ENCODE measurements at places on chromosomes 7 and 10.

- DNase-seq = no peak
These were observed 1.2 kb downstream of the BRAF start for GRCh38 chr7:140923358-140924006.

DNA sequence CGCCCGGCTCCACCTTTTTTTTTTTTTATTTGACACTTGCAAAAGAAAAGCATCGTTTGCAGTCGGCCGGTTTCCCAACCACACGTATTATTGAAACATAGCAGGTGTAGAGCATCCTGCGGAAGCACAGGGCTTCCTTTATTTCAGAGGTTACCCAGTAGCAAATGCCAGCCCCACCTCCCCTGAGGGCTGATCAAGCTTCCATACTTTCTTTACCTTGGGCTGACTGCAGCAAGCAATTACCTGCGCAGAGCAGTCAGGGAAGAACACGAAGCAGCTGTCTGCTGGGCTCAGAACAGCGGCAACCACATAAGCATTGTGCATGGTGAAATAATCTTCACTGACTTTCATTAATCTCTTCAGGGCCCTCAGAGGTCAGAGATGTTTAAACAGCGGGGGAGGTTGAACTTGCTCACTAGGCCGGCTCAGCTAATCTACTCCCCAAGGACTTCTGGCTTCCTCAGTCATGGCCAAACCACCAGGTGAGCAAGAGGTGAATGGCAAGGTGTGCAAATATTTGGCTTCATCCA is 784.7 kb upstream of the AUTS2 start:
- no peak for DNase-seq

DNA sequence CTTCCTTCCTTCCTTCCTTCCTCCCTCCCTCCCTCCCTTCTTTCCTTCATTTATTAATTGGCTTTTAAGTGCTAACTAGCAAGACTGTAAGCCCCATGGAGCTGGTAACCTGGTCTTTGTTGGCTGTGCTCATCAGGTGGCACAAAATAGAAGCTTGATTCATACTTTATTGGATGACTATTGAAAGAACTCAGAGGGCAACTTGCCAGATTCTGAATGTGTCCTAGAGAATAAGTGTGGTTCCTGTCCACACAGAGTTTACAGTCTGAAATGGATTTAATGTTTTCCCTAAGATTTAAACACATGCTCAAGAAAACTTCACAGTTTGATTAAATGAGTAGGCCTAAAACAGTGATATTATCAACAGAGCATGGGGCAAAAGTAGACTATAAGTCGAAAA is 3.1 kb upstream of the CACNB2 start:
- DNase-seq = no peak

- DNase-seq = no peak
These were observed 71.2 kb upstream of the FAM20C start for GRCh38 chr7:121002-121785.

- DNase-seq = no peak
These were observed 1137.3 kb downstream of the REEP3 start for GRCh38 chr10:64658528-64658927.

GRCh38 chr7:10973942-10974911 is 555 bp downstream of the PHF14 start:
- DNase-seq = no peak

GRCh38 chr7:33559324-33559710 is 346.0 kb upstream of the BMPER start:
- DNase-seq = no peak

- DNase-seq = no peak
These were observed 89.6 kb downstream of the LCOR start for GRCh38 chr10:96921655-96922054.

DNA sequence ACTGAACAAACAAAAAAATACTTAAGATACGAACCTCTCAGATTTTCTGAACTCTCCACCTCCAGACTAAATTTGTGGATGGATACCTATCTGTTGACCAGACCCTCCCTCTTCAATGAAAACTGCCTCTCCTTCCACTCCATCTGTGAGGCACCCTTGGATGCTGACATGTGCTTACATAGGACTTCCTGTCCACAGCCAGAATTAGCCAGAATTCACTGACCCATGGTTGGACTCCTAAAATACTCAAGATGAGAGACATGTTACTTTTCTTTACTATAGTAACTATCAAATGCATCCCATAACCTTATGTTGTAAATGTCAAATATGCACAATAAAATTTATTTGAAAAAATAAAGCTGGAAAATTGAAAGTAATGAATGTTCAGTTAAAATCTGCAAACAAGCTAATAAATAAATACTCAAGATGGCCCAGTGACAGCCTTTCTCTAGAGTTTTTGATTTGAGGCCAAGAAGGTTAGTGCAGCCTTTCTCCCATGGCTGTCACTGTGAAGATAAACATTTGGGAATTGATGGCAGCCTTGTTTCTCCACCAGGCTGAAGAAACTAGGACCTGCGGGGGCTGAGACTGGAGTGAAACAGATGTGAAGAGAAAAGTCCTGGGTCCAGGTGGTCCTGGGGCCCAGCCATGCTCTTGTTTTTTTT is 287.0 kb downstream of the ZEB1 start:
- DNase-seq = no peak

GRCh38 chr7:81501220-81501619 is 268.6 kb downstream of the HGF start:
- no peak for DNase-seq

GRCh38 chr10:88091490-88092061 is 228.2 kb downstream of the PTEN start:
- peak; percentile 60 for DNase-seq

DNA sequence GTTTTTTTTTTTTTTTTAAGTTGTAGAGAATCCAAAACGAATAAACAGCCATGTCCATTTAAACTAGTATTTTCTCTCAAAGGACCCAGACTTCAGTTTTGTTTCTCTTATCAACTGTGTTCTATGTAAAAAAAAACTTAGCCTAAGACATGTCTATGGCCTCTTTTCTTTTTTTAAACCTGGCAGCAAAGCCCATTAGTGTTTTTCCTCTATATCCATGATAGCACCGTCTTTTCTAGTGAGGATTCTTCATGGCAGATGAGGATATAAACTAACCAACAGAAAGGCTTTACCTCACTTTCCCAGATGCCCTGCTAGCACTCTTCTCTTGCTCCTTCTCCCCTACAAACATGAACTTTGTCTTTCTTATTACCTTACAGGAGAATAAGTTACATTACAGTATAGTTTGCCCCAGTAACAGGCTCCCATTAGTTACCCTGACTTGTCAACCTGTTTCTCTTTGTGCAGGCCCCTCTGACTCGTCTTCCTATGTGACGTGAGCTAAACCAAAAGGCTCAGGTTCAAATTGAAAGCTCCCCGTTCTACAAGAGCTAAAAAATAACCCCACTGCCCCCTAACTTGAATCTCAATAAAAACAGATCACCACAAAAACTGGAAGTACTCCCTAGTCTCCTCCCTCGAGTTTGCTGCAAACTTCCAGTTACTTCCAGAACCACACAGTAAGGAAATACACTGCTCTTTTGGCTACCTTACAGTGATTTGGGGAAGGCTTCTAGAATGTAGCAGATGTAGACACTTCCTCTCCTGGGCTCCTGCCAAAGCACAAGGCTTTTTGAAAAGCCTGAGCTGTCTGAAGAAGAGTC is 20.1 kb downstream of the P4HA1 start:
- DNase-seq = no peak

- DNase-seq = no peak
These were observed 14.9 kb upstream of the DDC start for GRCh38 chr7:50580057-50580456.

DNA sequence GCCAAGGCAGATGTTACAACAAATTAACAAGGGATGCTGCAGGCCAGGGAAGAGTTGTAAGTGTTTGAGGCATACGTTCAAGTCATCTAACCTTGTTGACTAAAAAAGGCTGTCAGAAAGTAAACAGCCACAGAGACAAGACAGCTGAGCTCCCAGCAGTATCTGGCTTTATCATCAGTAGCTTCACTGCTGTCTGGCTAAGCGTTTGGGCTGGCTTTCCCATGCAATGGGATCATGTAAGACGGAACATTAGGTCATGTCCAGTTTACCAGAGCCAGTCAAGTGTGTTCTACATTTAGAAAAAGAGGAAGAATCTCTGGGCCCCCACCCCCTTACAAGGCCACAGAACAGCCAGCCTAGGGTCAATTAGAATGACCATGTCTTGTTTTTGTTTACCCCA is 51.3 kb upstream of the GSAP start:
- DNase-seq = no peak

GRCh38 chr10:127524229-127524628 is 24.9 kb upstream of the NPS start:
- no peak for DNase-seq

DNA sequence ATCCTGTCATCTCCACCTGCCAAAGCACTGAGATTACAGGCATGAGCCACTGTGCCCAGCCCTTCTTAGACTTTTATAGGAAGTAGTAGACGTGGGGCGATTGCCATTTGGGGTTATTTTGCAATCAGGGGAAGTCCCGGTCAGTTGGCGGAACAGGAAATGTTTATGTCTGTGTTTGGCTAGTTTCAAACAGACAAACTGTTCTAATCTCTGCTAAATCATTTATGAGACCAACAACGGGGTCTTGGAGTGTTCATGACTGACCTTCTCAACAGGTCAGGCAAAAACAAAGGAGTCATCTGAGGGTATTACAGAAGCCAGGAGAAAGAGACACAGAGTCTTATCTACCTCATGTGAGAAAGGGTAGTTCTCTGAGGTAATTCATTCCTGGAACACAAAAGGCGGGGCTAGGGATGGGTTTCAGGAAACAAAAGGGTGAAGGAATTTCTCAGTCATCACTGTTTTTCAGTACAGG is 6.6 kb upstream of the TPK1 start:
- DNase-seq = peak; percentile 30

DNA sequence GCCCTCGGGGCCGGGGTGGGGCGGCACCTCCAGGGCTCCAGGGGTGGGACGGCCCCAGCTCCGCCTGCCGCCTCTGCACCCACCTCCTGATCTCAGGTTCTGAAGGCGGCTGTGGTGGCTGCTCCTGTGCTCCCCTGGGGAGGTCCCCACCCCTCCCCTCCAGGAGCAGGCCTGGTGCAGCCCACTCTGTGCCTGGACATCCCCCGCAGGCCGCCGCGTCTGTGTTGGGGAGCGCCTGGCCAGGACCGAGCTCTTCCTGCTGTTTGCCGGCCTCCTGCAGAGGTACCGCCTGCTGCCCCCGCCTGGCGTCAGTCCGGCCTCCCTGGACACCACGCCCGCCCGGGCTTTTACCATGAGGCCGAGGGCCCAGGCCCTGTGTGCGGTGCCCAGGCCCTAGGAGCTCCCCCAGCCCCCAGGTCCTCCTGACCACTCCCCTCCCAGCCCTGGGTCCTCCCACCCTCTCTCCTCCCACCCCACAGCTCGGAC is 5.5 kb downstream of the CYP2W1 start:
- no peak for DNase-seq

DNA sequence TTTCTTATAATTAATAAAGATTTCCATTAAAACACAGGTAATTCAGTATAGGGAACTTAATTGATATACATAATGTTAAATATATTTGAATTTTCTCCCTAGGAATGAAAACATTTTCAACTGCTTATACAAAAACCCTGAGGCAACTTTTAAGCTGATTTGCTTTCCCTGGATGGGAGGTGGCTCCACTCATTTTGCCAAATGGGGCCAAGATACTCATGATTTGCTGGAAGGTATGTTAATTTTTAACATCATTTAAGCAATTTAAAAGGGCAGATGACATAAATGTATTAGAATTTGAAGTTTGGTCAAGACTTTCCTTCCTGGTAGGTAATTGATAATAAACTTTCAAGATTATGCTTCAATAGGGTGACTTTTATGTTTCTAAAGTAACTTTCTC is 5.8 kb downstream of the OLAH start:
- no peak for DNase-seq

GRCh38 chr7:106959753-106960152 is 84.8 kb upstream of the PRKAR2B start:
- no peak for DNase-seq

- DNase-seq = no peak
These were observed 395.6 kb upstream of the ETV1 start for GRCh38 chr7:14385074-14385473.

DNA sequence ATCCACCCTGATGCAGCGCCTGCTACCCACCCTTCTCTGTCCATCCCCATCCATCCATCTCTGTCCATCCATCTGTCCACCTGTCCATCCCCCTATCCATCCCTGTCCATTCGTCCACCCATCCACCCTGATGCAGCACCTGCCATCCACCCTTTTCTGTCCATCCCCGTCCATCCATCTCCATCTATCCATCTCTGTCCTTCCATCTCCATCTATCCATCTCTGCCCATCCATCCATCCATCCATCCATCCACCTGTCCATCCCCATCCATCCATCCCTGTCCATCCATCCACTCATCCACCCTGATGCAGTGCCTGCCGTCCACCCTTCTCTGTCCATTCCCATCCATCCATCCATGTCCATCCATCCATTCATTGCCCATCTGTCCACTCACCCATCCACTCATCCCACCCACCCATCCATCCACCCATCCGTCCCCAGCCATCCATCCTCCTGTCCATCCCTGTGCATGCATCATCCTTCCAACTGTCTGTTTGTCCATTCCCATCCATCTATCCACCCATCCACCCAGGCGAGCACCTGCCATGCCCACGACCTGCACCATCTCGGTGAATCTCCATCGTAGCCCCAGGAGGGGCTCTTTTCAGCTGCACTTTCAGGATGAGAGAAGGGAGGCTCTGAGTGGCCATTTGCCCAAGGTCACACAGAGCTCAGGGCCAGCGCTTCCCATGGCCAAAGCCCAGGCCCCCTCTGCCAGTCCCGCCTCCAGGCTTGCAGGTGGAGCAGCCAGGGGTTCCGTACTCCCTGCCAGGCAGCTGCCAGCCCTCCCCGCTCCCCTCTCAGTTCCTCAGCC is 137.4 kb downstream of the LHPP start:
- DNase-seq = no peak

DNA sequence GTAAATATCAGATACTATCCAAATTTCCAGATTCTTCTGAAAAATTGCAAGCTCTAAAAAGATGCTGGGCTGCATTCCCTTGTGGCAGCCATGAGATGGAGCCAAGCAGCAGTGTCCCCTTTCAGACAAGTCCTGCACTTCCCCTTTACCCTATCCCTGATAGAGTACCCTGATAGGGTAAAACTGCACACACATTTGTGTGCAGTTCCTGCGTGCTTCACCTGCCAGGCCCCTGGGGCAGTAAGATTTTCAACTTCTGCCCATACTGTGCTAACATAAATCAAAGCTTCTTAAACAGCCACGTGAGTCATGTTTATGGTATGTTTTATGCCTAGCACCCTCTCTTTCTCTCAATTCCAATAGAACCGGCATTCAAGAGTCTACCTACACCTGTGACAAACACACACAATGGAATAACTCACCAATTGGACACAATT is 52.2 kb downstream of the IFIT5 start:
- DNase-seq = no peak

DNA sequence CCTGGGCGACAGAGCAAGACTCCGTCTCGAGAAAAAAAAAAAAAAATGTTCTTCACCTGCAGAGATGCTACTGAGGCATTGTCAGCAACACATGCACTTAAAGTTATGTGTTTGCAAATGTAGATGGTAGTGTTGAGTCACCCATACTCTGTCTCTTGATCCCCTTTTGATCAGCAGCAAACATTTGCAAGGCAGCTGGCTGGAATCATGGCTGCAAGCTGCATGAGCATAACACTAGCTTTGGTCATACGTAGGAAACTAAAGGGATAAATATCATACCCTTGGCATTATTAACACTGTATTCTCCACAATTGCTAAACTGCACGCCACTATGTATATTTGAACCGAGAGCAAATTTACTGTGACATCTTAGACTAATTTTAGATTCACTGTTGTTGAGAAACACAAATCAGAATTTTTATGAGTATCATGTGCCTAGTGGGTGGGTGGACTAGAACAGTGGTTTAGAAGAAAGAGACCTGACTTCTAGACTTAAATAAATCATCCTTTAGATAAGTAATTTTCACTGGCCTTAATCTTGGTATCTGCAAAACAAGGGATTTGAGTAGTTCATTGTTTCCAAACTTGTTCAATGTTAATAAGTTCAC is 229.3 kb upstream of the MEOX2 start:
- DNase-seq = no peak
